ENCODE measurements at places on chromosomes 16 and 17. TPM values are rescaled to one million over a fixed set of nuclear protein-coding genes. Genes with fewer than 3 reads are reported as not detected.
A peak's percentile ranks its signal among the peaks of the same experiment; 100 is the strongest.

The NOG gene
- polyA plus RNA-seq: 6.7 TPM

DNA sequence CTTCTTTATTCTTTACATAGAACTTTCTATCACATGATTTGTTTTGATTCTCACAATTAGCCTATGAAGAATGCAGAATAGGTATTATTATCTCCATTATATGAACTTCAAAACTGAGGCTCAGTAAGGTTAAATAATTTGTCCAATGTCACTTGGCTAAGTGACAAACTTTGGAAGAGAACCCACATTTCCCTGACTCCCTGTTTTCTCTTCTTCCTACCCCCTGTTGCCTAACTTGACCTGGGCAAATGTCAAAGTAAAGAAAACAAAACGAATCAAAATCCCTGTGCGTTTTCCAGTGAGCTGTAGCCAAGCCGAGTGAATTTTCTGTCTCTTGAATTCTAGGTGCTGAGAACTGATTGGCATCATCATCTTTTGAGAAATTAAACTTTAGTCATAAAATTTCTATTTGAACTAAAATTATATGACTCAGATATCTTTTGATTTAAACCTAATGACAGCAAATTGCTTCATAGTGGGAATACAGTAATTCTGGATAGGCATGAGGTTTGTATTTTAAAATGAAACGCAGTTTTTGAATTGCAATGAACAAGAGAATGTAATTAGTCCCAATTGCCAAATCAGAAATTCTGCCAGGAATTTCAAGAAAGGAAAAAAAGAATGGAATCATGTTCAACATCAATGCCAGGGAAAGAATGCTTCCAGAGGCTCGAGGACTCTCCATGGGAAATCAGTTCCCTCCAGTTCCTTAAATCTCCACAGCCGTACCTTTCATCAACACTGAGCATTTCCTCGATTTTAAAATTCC lies 4.6 kb upstream of the NACA2 start:
- peak; percentile 76 for DNase-seq

The GID4 gene
- polyA plus RNA-seq: 12.2 TPM

The ABCC6 gene
- 1.5 TPM for polyA plus RNA-seq

The PGP gene
- polyA plus RNA-seq: 16.6 TPM

DNA sequence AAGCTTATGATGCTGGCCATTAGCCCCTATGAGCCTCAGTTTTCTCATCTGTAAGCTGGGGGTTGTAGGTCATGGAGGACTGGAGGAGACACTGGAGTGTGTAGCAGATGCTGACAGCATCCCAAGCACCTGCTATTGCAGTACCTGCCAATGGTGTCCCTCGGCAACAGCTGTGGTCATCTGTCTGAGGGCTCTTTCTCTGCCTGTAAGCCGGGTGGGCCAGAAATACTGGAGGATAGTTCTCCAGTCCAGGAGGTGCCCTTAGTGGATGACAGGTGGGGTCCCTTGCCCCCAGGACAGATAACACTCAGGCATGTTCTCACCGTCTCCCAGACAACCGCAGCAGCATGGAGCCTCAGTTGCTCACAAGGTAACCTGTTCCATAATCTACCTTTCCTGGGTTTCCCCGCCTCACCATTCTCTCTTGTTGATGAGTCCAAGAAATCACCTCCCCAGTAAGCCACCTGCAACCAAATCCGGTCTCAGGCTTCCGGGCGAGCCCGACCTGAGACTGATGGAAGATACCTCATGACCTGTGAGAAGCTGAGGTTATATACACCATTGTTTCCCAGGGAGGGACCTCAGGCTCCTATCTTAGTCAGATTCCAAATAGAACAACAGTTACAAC lies 23.8 kb downstream of the NLRP1 start:
- no peak for DNase-seq

- no peak for DNase-seq
These were observed 211.2 kb downstream of the RPTOR start for GRCh38 chr17:80755650-80756405.

- no peak for DNase-seq
These were observed 150.8 kb downstream of the C16orf78 start for GRCh38 chr16:49524216-49524946.

Measured in muscle of leg (tissue), 16 donors.